Right kidney (tissue), 9 donors: ENCODE measurements at places on chromosomes 5 and 9.

- DNase-seq: peak; percentile 67
Measured at GRCh38 chr5:181190711-181191525, 14.1 kb downstream of the TRIM7 start.

GRCh38 chr9:4303006-4303405 lies 3.1 kb upstream of the GLIS3 start:
- DNase-seq: no peak

DNA sequence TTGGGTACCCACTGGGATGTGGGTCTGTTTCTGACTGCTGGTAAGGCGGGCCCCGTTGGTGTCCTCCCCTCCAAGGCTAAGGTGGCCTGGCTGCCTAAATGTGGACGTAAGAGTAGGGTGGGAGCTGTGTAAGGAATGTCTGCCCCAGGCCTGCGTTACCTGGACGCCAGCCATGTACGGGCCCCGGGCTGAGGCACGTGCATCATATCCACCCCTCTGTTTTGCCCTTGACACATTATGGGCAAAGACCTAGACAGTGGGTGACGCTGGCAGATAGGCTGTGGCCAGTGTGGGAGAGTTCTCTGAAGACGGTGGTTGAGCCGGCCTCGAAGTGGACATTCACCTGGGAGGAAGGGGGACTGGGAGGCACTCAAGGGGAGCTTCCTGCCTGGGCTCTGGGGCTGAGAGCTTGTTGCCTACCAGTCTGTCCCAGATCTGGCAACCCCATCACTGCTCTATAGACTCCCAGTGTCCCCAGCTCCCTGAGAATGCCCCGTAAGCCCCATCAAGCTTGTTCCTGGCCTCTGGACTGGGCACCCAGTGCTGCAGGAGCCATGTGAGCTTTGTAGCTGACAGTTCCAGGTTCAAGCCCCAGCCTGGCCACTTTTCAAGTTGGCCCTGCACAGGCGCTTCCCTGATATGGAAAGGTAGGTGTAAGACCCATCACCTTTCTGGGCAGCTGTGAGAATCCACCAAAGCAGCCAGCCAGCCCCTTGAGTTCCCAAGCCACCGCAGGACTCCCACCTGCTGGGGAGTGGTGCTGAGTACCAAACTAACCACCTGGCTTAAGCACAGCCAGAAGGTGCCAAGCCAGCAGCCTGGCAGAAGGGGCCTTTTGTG lies 3.2 kb upstream of the PRR7 start:
- DNase-seq: no peak

GRCh38 chr9:83346655-83347420 lies 191.4 kb downstream of the FRMD3 start:
- DNase-seq: no peak

DNA sequence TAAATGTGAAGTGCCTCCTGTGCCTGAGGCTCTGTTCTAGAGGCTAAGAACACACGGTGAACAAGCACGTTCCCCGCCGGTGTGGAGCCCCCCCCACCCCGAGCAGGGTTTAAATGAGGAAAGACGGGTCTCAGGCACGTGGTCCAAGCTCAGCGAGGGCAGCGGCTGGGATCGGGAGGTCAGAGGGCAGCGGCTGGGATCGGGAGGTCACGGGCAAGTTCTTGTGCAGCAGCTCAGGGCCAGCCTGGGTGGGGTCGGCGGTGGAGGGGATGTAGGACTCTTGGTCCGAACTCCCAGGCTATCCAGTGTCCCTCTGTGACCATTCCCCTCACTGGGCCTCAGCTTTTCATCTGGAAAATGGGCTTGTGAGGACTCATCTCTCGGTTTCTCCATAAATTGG lies 2.7 kb upstream of the GBGT1 start:
- no peak for DNase-seq

DNA sequence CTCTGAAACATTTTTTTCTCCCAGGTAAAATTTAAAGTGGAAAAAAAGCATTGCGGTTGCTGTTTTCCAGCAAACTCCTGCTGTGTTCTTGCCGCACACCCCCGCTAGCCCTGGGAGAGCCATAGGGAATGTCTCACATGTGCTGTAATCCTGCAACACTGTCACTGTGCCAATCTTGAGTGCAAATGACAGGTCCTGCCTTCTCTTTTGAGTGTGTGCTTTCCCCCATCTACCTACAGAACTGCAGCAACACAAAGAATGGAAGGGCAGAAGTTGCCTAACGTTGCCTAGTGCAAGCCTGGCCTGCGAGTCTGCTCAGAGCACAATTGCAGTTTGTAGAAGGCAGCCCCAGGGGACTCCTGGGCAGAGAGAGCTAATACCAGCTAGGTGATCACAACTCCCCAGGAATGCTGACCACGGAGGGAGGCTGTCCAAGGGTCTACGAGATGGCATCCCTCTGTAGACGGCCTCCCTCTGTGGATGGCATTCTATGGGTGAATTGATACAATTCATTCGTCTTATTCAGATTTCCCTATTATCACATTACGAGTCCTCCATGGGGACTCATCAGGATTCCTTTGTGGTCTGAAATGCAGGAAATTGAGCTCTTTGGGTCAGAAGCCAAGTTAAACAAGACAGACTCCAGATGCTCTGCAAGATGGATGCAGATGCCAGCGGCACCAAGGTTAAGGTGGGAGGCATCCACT lies 172.6 kb upstream of the S1PR3 start:
- DNase-seq: no peak

DNA sequence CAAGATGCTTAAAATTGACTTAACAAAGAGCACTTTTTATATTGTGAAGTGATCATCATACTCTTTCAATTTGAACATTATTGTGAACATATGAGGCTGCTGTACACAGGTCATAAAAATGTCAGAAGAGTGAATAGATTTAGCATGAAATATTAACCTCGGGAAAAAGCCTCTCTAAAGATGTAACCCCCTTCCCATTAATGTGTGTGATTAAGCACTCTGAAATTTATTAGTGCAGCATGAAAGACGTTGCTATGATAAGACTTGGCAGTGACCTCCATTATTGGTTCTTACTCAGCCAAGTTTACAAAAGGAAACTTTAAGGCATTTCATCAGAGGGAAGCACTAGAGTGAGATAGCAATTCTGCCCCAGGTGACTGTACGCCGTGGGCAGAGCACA lies 326.5 kb downstream of the NTRK2 start:
- DNase-seq: no peak

- DNase-seq: no peak
Measured at GRCh38 chr9:93808115-93809029, 146.8 kb downstream of the BARX1 start.

DNA sequence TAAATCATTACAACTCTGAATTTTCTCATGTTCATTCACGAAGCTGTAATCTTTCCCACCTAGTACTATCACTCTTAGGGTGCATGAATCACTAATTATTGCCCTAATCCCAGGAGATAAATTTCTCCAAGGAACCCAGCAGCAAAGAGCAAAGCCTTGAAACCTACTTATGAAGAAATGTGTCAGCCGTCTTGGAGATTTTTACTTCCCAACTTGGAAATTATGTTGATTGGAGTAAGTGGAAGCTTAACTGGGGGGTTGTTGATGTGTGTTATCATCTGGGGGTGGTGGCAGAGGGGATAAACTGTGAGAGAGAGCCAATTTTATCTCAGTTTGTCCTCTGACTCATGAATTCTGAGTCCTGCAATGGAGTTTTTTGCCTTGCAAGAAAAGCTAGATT lies 440.5 kb upstream of the WWC1 start:
- DNase-seq: no peak

GRCh38 chr5:57666582-57666981 lies 184.0 kb upstream of the ACTBL2 start:
- no peak for DNase-seq

GRCh38 chr5:154523709-154524108 lies 45.7 kb upstream of the HAND1 start:
- DNase-seq: no peak

DNA sequence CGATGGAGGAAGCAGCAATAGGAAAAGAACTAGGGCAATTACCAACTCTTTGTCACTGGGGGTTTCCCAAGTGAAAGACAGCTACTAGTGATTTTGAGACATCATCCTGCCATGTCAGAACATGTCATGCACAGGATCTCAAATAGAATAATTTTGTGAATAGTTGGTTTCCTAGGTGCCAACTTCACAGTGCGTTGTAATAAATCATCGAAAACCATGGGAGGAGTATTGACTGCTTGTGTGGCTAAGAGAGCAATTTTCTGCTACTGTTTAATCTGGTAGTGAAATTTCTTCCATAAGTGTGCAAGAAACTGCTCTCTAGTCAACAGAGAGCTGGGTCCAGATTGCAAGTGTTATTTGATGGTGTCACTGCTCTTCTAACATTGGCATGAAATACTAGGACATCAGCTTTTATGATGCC lies 168.6 kb downstream of the NNT start:
- no peak for DNase-seq

DNA sequence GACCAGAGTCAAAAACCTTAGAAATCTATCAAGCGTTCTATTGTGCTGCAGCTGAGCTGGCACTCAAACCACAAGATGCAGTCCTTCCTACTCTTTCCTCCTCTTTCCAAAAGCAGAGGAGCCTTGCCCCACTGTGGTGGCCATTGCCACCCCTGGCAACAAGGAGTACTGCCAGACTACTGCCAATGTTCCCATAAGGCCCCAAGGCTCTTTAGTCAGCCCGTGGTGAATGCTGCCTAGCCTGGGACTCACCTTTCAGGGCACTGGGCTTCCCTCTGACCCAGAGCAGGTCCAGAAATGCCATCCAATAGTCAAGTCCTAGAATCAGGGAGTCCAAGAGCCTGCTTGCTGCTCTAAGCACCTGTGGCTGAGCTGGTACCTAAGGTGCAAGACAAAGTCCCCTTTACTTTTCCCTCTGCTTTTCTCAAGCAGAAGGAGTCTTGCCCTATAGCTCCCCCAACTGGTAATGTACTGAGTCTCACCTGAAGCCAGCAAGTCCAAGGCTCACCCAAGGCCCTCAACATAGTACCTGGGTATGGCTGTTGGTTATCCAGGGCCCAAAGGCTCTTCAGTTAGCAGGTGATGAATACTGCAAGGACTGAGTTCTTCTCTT lies 219.4 kb downstream of the ATPSCKMT start:
- DNase-seq: no peak

- no peak for DNase-seq
Measured at GRCh38 chr5:15844253-15844652, 335.3 kb downstream of the MARCHF11 start.

- no peak for DNase-seq
Measured at GRCh38 chr5:138053554-138053953, 20.7 kb upstream of the FAM13B start.

GRCh38 chr9:80632041-80632440 lies 1057.3 kb downstream of the TLE1 start:
- no peak for DNase-seq

GRCh38 chr9:15221746-15222145 lies 85.3 kb downstream of the TTC39B start:
- DNase-seq: no peak

DNA sequence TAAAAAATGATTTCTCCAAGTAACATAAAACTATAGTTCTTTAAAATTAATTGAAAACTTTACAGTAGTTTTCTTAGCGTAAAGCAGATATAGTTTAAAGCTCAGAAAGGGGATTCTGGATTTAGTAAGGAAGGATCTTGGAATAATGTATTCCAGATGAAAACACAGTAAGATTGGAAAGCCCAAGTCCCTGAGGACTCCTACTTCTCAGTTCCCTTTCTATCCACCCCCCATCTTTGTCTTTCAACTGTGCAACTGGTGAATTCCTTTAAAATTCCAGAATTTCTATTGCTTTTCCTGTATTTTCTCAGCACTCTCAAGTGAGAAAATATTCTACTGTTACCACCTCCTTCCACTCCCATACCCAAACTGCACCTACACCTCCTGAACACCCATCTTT lies 184.5 kb upstream of the FBN2 start:
- DNase-seq: no peak

DNA sequence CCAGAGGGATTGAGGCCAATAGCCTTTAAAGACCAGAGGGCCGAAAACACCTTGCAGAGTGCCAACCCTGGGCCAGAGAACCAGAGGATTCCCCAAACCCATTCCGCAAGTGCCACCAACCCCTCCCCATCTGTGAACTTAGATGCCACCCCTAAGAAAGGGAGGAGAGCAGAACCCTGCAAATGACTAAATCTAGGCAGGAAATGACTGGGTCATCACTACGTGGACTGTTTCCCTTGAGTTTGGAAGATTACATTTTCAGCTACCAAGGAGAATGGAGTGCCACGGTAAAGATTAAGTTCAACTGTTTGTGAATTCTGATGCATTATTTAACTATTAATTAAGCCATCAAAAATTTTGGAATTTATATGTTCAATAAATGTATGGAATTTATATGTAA lies 142.8 kb downstream of the ENC1 start:
- DNase-seq: no peak

- no peak for DNase-seq
Measured at GRCh38 chr5:72555871-72556270, 48.7 kb upstream of the ZNF366 start.

DNA sequence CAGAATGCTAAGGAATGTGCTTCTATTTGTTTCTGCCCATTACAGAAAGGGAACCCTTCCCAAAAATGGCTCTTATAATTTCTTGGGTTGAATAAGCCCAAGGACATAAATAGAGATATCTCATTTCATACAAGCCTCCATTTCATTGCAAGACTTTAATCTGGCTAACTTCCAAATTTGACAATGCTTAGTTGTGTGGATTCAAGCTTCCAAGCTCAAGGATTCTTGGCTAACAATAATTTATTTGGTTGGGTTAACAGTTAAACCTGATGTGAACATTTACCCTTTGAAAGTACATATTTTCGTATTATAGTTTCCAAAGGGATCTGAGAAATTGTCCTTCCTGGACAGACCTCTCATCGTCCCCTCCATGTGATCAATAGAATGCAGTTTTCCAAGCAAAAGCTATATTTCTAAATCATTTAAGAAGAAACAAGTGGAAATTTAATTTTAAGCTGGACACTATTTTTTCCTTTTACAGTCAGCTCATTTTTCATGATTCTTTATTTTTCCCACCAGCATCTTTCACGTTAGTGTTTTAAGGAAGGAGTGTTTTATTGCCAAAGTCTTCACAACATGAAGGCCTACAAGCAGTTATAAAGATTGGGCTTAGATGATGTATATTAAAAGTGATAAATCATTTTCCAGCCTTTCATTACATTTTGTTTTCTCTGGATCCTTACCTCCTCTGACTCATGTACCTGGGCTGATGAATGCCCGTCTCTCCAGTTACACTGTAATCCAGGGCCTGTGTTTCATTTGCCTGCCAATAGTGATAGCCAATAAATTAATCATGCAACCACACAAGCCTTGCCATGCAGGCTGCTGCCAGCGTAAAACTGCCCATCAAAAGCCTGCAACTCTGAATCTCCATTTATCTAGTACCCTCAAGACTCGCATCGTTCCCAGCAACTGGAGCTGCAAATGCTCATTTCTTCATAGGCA lies 176.7 kb downstream of the NTRK2 start:
- DNase-seq: no peak

- peak; percentile 81 for DNase-seq
Measured at GRCh38 chr5:139746691-139747582, 48.7 kb upstream of the PSD2 start.

DNA sequence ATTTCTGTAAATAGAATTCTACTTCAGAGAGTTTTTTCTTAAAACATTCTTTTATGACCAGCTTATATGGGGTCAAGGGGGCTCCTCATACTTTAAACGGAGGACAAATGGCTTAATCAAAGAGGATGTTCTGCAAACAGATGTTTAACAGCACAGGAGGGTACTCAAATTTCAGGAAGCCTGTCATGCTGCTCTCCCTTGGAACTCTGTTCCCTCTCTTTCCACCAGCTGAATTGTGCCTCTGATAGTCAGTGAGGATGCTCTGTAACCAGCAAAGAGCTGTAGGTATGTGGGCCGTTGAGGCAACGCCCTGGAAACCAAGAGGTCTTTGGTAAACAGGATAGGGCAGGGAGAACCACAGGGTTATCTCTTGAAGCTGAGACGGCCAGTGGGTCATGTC lies 161.1 kb downstream of the C5orf15 start:
- DNase-seq: no peak

- DNase-seq: no peak
Measured at GRCh38 chr9:128026773-128027541, 40.2 kb downstream of the NAIF1 start.
